ENCODE measurements at places on chromosomes 5 and 9.
A peak's percentile ranks its signal among the peaks of the same experiment; 100 is the strongest.

GRCh38 chr5:149937610-149938009, 7.0 kb downstream of the PDE6A start:
- no peak for DNase-seq

DNA sequence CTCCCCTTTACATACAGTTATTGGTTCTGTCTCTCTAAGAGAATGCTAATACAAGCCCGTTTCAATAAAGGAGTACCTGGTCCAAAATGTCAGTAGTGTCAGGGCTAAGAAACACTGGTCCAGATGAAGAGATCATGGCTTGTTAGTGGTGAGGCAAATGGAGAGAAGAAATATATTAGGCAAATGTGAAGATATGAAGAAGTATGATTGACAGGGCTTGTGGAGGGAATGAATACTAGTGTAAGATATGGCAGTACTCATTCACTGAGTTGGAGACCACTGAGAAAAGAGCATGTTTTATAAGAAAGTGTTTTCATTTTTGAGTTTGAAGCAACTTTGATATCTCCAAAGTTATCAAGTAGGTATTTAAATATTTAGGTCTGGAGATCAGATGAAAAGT, 290.5 kb upstream of the MEF2C start:
- no peak for DNase-seq

GRCh38 chr5:174008922-174009321, 20.0 kb downstream of the C5orf47 start:
- no peak for DNase-seq

GRCh38 chr5:68230285-68230684, 14.7 kb downstream of the PIK3R1 start:
- no peak for DNase-seq

- DNase-seq: peak; percentile 30
These were observed 12.7 kb upstream of the THG1L start for GRCh38 chr5:157718519-157718918.

GRCh38 chr5:166719991-166720390, 1571.5 kb upstream of the WWC1 start:
- no peak for DNase-seq

DNA sequence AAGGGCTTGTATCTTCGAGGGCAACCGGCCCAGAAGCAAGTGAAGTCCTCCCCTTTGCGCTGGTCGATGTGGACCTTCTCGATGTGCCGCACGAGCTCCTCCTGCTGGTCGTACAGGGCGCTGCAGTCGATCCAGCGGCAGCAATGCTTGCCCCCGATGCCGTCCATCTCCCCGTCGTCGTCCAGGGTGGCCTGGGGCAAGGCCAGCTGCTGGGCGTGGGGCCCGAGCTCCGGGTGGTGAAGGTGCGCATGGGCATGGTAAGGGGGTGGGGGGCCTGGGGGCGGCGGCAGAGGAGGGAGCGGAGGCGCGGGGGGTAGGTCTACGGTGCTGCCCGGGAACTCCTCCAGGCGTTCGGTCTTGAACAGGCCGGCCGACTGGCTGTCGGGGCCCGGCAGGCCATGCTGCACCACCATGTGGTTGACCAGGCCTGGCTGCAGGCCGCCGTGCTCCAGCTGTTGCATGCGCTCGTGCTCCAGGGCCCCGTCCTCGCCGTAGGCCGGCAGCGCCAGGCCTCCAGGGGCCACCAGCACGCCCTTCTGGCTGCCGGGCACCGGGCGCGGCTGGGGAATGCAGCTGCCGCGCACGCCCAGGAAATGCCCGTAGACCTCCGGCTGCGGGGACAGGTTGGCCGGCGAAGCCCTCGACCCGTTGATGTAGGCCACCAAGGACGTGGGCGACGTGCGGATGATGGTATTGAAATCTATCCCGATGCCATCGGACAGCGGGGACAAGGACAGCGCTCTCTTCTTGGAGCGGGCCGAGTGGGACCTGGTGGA, 181.8 kb downstream of the GLIS3 start:
- DNase-seq: peak; percentile 8

- DNase-seq: no peak
These were observed 58.4 kb upstream of the PITX1 start for GRCh38 chr5:135092476-135092875.
